Omental fat pad (tissue), 4 donors: ENCODE measurements at places on chromosomes 7 and 10. TPM values are rescaled to one million over a fixed set of nuclear protein-coding genes. Genes with fewer than 3 reads are reported as not detected.

The PALS2 gene
- 8.2 TPM for total RNA-seq

The NOD1 gene
- 18.8 TPM for total RNA-seq

The NUB1 gene
- 76.4 TPM for total RNA-seq

The ADCY1 gene
- total RNA-seq = 4.8 TPM

The GRM3 gene
- not detected for total RNA-seq

The HGF gene
- total RNA-seq = 16.6 TPM

DNA sequence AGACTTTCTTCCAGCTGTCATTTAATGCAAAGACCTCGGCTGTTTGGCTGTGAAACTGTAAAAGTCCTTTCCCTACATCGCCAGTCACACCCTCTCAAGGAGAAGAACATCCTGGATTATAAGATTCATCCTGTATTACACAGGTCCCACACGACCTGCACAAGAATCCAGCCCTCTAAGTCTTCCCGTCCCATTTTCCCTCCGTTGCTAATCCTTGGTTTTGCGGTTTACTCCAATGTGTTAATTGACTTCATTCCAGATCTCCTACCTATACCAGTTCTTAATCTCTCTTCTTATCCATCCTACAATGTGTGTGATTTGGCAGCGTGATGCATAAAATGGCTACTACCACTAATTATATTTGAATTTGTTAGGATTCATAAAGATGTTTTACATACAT lies 110.4 kb downstream of the COL28A1 start:
- DNase-seq = no peak

DNA sequence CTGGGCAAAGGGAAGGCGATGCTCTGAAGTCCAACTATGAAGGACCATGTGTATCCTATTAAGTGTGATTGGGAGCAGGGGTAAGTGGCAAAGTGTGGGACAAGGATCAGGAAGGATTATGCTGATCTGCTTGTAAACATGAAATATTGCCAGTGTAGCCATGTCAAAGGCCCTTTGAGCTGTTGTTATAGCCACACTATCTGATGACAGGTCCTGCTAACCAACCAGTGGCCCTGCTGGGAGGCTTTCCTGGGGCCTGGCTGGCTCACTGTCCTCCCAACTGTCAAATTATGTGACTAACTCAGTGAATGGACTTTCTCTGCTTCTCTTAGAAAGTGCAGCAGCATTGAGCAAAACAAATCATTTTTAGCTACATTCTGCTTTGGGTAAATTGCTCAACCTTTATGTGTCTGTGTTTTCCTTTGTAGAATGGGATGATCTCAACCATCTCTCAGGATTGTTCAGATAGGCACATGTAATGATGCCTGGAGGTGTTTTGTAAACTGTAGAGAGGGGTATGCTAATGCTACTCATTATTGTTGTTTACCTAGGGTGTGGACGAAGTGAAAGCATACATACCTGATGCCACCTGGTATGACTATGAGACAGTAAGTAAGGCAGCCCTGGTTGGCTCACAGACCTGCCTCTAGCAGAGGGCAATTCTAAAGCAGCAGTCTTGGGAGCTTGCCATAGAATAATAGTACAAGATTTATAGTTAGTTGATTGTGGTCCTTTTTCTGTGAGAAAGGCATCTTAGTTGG lies 47.4 kb downstream of the MGAM2 start:
- DNase-seq = no peak

DNA sequence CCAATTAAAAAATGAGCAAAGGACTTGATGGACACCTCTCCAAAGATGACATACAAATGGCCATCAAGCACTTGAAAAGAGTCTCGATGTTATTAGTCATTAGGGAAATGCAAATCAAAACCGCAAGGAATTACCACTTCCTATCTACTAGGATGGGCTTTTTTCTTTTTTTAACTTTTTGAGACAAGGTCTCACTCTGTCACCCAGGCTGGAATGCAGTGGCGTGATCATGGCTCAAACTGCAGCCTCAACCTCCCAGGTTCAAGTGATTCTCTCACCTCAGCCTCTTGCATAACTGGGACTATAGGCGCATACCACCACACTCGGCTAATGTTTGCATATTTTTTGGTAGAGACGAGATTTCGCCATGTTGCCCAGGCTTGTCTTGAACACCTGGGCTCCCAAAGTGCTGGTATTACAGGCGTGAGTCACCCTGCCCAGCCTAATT lies 13.6 kb downstream of the NKX1-2 start:
- DNase-seq = no peak

- no peak for DNase-seq
Observed at GRCh38 chr10:46050941-46051623, 5.0 kb upstream of the MSMB start.

GRCh38 chr10:96588616-96589419 lies 2.0 kb upstream of the TM9SF3 start:
- no peak for DNase-seq

GRCh38 chr10:44974628-44975430 lies 3.8 kb downstream of the DEPP1 start:
- DNase-seq = no peak

GRCh38 chr10:132507956-132508490 lies 29.6 kb upstream of the INPP5A start:
- peak; percentile 12 for DNase-seq

DNA sequence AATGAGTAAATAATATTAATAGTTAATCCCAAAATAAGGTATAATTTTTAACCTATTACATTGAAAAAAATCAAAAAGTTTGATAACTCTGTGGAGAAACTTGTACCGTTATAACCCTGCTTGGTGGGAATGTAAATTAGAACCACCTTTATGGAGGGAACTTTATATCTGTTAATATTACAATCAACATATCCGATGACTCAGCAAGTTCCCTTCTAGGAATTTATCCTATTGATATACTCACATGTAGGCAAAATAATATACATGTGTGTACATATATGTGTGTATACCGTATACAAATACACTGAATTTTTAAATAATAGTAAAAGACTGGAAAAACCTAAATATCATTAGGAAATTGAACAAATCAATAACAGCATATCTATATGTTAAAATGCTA lies 54.7 kb downstream of the PANK1 start:
- no peak for DNase-seq

GRCh38 chr7:139562961-139563565 lies 39.6 kb downstream of the CLEC2L start:
- no peak for DNase-seq

DNA sequence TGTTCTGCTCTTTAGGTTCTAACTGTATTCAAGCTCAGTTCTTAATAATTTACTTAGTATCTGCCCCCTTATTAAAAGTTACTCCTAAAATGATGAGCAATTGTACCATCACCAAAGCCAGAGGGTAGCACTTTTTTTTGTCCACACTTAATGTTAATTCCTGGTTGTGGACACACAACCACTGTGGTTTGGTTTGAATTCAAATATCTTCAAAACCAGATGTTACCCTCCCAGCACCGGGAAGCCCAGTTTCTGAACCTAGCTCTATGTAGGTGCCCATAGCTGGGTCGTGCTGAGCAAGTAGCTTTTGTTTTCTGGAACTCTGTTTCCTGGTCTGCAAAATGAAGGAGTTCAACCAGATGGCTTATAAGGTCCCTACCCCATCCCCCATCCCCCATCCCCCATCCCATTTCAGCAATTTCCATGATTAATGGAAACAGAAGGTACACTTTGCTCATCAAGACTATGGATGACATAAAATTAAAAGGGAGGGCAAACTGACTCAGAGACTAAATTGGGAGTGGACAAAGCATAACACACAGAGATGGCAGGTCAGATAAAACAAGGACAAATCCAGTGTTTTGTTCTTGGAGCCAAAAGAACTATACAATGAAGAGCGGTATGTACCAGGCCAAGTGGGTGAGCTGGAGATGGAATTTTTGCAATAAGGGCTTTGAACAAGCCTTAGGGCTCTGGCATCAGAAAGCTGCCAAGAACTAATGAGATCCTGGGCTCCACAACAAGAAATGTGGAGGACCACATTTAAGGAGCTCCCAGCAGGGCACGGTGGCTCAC lies 56.7 kb downstream of the DLG5 start:
- no peak for DNase-seq

- DNase-seq = no peak
Observed at GRCh38 chr7:151274936-151275812, 26.7 kb upstream of the SMARCD3 start.

DNA sequence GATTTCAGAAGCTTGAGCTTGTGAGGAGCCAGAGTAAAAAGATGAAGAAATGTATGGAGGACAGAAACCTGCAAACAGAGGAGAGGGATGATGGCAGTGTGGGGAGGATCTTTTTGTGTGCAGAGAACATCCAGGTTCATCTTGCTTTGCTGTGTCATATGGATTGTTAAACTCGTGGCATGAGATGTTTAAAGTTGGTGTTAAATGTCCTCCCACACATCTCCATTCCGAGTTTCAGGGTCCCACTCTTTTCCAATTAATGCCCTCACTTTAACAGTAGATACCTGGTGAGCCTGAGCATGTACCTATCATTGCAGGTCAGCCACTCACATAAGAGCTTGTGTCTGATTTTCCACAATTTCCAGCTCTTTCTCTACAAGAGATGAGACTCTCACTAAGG lies 147.7 kb downstream of the ST7 start:
- no peak for DNase-seq

- no peak for DNase-seq
Observed at GRCh38 chr7:130420943-130421578, 19.8 kb downstream of the CEP41 start.

- DNase-seq = no peak
Observed at GRCh38 chr10:67839951-67840350, 2.0 kb upstream of the DNAJC12 start.

- DNase-seq = no peak
Observed at GRCh38 chr10:61173450-61173849, 229.5 kb upstream of the RHOBTB1 start.

DNA sequence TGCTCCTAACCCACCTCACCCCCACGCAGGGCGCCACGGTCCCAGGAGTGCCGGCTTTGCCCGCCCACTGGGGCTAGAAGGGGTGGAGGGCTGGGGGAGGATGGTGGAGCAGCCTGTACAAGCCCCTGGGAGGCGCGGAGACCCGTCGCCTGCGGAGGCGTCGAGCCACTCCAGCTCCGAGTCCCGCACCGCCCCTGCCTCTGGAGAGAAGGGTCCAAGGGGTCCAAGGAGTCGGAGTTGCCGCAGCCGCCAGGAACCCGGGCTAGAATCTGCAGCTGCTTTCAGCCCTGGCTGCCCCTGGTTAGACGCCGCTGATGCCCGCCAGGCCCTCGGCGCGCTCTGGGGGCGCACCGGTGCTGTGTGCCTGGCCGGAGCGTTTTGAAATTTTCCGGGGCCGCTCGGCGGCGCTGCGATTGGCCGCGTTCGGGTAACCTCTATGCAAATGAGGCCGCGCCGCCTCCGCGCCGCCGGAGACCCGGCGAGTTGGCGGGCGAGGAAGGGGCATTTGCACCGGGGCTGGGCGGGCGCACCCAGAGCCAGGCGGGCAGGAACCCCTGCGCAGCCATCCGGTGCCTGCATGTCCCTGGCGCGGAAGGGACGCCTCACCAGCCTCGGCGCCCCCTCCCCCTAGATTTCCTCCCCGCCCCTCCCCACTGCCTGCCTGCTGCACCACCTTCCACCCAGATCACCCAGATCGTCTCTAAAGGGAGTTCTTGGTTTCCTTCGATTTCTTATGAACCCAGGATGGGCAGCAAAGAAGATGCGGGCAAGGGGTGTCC lies at the start of gene HMX2:
HMX2 (plus strand) TSS at position 502 of the 779 bp plus-strand sequence; CDS start at position 745, 243 bp downstream.
- DNase-seq = no peak
